Stimulated activated CD4-positive, alpha-beta T cell treated with anti-CD3 and anti-CD28 coated beads, Interleukin-1b, Interleukin-23, amount 100 ng/mL, for 24 hours (primary cell): ENCODE measurements at places on chromosomes 3 and 15.

DNA sequence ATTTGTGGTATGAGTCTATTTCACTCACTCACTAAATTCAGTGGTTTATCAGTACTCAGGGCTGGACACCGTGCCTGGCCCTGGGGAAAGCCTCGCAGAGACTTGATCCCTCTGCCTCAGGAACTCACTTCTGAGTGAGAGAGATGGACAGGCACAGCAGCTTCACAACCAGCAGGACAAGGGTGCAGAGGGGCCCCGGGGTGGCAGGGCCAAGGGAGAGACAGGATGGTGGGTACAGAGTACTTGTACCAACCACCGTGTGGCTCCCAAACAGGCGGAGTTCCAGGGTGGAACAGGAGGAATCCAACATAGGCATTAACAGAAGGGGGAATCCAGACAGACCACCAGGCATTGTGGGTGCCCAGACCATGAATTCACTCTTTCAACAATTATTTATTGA, 143.7 kb downstream of the MEGF11 start:
- no peak for DNase-seq

- no peak for DNase-seq
These were observed at the start of gene MYZAP for GRCh38 chr15:57591822-57592367. Gene MYZAP, plus strand, starts transcription at chr15:57591904. Its CDS starts 131 bp downstream, at chr15:57592035.

DNA sequence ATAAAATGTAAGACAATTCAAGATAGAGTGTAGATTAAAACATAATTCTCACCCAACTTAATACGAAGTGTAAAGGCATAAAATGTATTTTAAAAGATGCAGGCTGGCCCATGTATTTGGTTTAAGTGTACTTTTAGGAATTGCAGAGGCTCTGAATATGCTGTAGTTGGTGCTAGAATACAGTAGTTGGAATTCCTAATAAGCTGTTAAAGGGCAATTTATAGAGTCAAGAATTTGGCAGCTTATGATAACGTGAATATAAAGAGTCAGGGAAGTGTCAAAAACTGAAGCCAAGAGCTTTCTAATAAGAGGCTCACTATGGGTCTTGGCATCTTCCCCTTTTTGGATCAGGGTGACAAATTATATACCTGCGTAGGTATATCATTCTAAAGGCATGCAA, 36.5 kb downstream of the ADAMTS9 start:
- DNase-seq = no peak

GRCh38 chr15:47439146-47440111, 277.9 kb upstream of the SEMA6D start:
- no peak for DNase-seq

DNA sequence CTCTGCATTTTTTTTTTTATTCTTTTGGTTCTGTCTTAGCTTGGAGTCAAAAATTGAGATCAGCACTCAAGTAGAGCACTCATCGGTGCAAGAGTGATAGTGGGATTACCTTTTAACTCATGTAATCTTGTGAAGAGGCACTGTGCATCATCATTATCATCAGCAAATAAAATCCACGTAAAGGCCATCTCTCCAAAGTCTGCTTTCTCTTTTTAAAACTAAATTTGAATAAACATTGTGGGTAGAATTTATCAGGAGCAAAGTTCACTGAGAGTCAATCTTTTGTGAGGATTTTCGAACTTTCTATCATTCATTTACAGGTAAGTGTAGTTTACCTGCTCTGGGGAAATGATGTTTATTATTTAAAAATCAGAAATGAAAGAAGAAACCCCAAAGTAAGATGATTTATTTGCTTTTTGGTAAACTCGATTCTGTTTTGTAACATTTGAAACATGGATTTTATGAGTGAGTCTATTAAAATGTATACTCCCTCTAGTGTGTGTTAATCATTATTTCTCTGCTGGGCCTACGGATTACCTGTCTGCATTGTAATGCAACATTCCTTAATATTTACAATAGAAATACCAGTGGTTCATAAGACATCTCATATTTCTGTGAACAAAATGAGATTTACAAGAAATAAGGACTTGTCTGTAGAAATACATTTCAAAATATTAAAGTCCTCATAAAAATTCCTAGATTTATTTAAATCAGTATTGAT, 327.7 kb upstream of the NAALADL2 start:
- DNase-seq = no peak

DNA sequence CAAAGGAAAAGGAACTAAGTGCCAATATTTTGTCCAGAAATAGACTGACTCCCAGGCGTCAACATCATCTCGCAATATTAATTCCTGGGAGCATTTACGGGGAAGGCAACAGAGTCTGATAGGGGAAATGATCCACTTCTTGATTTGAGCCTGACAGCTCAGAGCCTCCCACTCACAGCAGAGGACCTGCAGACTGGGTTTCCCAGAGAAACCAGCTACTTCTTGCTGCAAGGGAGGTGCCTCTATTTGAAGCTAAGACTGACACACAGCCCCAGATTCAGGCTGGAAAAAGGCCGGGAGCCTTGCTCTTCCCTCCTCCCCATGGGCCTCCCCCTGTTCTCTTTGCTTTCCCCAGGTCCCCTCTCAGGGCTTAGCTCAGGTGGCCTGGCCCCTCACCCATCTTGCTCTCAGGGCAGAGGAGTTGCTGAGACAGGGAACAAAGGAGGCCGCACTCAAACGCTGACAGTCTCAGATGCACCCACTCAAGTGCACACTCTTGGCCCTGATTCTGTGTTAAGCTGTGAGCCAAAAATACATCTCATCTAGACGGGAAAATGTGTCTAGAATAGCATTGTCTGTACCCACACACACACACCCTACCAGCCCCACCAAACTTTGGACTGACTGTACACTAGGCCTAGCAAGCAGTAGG, 49.8 kb upstream of the DCLK3 start:
- DNase-seq = no peak

DNA sequence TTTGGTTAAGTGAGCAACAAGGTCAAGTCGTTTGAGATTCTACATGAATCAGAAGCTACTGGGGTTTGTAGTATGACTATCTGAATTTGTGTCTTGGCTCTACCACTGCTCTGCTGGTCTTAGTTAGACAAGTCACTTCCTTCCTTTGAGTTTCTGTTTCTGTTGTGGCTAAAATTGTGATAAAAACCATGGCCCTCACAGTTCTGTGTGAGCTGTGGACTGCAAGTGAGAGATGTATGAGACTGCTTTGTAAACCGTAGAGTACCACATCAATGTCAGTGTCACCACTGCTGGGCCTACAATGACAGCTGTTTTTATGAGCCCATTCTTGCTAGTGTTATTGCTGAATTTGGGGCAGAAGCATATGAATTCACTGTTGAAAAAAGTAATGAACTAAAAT, 32.7 kb downstream of the RARB start:
- no peak for DNase-seq

GRCh38 chr3:2568156-2568555, 469.5 kb downstream of the CNTN4 start:
- no peak for DNase-seq

DNA sequence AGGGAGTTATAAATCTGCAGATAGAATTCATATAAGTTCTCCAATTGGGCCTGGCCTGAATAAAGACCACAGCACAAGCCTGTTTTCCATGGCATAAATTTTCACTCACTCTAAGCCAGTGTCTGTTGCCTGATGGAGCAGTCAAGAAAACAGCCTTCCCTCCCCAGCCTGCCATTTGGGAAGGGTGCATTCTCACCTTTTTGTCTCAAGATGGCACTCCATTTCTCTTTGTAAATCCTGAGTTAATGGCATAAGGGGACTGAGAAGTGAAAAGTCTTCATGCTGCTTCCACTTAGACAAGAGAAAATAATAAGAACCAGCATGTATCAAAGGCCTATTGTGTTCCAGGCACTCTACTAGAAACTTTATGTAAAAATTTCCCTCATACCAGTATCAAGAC, 115.6 kb upstream of the MANF start:
- DNase-seq = no peak

DNA sequence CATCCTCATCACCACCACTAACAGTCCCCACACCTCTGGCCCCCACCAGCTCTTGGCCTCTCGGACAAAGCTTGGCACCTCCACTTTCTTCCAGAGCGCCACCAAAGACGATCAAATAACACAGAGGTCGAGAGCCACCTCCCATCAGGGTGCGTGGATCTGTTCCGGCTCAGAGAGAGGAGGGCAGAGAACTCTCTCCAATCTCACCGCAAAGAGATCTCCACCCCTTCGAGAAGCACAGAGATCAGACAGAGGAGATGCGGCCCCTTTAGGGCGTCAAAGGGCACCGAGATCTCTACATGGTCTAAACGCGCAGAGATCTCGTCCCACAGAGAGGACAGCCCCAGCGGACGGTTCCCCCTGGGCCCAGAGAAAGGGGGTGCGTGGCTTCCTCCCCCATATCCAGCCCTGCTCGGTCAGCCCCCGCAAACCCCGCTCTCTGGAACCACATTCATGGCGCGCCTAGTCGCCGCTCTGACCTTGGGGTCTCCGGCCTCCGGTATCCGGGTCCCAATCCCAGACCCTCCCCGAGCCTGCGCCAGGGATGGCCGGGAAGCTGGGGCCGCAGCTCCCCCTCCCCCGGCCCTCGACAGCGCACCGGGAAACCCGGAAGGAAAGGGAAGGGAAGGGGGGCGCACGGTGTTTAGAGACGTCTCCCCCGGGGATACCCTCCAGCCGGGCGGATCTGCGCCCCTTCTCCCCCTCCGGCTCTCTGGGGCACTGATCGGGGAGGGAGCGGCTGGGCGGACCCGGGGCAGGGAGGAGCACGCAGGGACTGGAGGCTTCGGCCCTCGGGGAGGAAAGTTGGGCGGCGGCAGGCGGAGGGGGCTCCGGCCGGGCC, 608 bp downstream of the SCN5A start:
- no peak for DNase-seq

DNA sequence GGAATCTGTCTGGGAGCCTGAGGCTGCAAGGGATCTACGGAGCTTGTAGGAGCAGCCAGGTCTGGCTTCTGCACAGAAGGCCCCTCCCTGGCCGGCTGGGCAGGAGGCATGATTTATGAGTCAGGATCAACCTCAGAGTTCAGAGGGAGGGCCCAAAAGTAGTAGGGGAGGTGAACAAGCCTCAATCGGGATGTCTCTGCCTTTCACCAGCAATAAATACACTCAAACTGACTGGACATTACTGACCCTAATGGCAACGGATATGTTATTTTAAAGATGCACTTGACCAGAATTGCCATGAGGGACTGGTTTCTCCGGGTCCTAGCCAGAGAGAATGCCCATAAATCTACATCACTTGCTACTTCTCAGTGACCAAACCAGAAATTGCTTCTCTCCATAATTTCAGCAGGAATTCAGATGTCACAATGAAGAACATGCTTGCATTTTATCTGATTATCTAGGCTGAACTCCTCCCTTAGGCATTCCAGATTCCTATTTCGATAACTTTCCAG, 109.6 kb upstream of the LMOD3 start:
- DNase-seq = no peak

DNA sequence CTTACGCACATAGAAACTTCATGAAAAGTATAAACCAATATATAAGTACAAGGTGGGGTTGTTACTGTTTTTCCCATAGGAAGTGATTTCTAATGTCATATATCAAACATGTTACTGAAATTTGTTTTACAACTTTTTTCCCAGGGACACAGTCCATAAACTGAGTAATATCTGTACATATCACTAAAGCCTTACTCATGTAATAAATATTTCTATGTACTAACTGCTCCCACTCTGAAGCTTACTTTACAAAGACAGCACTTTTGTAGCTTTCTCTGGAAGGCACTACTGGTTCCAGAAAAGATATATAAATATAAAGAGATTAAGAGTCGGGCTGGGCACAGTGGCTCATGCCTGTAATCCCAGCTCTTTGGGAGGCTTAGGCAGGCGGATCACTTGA, 91.7 kb downstream of the MYO5A start:
- DNase-seq = no peak

DNA sequence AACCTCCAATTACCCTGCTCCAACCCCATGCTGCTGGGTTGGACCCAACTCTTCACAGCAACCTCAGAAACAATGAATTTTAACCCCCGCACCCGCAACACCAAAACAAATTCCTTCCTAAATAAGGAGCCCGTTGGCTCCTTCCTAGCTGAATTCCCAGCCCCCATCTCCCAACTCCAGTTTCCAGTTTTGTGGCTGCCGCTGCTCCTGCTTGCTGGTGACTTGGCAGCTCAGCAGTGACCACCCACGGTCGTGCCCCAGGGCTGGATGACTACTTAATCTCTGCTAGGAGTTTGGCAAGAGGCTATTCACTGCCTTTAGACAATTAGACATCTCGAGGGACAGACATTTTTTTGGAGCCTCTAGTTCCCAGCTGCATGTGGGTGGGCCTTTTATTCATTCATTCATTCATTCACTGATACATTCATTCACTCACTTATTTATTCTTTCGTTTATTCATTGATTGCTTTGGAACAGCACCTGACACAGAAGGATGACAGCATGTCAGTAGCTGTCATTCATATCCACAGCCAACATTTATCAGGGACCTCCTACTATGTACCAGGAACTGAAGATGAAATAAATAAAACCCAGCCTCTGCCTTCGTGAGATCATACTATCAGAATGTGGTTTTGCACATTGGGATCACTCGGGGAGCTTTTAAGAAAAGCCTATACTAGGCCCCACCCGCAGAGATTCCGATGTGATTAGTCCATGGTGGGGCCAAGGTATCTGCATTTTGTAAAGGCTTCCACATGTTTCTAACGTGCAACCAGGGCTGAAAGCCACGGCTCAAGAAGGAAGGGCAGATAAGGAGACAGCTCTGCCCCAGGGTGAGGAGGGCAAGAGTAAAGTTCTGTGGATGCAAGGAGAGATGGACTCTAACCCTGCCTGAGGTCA, 256.5 kb downstream of the SHQ1 start:
- no peak for DNase-seq

DNA sequence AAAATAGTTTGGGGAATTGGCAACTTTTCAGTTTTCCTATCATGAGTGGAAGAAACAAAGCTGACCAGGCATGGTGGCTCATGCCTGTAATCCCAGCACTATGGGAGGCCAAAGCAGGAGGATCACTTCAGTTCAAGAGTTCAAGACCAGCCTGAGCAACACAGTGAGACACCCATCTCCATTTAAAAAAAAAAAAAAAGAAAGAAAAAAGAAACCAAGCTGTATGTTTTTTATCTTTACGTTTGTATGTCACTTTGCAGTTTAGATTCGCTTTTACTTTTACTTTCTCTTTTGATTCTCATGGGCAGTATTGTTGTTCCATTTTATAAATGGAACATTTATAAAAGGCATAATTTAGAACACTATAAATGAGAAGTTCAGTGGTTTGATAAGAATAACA, 31.2 kb upstream of the TNIK start:
- no peak for DNase-seq

GRCh38 chr3:187743195-187744141, 1.8 kb downstream of the BCL6 start:
- peak; percentile 53 for DNase-seq
